RCC 7860 (cell line): ENCODE measurements at places on chromosomes 2 and 18.

DNA sequence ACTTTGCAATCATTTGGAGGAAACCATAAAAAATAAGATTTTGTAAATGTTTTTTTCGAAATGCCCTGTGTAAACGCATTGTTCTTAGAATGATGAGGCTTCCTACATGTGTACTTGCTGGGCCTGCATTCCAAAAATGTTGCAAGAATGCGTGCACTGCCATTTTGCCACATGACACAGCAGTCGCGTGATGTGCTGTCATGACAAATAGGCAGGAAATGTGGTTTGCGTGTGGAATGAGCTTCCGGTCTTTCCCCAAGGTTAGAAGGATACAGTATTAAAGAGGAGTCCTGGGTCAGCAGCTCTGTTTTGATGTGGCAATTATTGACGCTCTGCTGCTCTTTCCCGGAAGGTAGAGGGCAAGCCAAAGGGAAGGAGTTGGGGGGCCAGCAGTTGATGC is 18.1 kb upstream of the SERPINB2 start:
- DNase-seq, result peak; percentile 63

GRCh38 chr2:84386336-84387040 is 72.6 kb downstream of the SUCLG1 start:
- DNase-seq, result no peak

DNA sequence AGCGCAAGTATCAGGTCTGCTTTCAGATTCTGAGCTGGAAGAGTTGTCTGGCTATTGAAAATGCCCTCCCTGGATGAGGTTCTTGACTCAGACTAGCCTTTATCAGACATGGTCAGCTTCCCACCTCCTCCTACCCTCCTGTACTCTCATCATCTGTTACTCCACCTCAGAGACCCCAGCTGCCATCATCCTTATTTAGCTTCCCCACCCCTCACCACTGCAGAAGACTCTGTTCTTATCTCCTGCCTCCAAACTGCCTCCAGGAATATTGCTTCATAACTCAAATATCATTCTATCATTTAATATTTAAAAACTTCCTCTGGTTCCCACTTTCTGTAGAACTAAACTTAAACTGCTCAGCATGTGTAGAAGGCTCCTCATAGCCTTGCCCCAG is 31.1 kb upstream of the PPP3R1 start:
- no peak for DNase-seq

GRCh38 chr2:71498261-71498701 is 44.9 kb downstream of the DYSF start:
- peak; percentile 100 for DNase-seq

DNA sequence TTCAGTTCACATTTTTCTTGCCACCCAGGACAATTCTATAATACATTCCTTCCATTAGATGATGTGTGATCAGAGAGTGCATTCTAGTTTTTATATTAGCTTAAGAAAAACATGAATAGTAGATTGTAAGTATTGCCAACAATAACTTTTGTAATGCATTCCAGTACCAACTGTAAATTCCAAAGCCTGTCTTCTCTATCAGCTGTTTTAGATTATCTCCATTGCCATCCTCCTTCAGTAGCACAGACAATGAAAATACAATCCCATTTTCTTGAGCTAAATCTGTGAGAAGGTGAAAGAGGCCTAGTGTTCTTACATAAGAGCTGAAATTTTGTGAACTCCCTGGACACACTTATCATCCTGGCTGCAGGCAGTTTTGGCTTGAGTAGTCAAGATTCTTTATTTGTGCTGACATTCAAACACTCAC is 103.9 kb downstream of the CCBE1 start:
- no peak for DNase-seq

GRCh38 chr2:85053802-85054201 is 79.4 kb upstream of the TCF7L1 start:
- DNase-seq, result peak; percentile 81

- peak; percentile 52 for DNase-seq
Measured at GRCh38 chr2:100924520-100925451, 77.3 kb upstream of the RPL31 start.

DNA sequence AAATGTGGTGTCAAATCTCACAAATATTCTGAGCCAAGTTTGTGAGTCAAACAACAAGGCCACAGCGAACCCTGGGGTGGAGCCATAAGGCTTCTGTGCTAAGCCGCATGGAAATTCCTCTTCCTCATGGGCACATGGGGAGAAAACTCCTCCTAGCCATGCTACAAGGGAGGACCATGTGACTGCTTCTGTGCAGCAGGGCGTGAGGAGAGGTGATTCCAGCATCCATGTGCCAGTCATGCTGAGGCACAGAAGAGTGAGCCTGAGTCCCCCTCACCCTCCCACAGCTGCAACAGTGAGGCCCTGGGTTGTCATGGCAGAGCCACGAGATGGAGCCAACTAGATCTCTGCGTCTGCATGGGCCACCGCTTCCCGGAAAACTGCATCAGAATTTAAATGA is 488.8 kb upstream of the RAB6C start:
- DNase-seq, result no peak

GRCh38 chr18:78727057-78727739 is 252.4 kb upstream of the SALL3 start:
- no peak for DNase-seq

- DNase-seq, result no peak
Measured at GRCh38 chr18:40672590-40672989, 1282.4 kb upstream of the PIK3C3 start.

- peak; percentile 81 for DNase-seq
Measured at GRCh38 chr2:101972621-101973434, 18.9 kb upstream of the IL1R2 start.

DNA sequence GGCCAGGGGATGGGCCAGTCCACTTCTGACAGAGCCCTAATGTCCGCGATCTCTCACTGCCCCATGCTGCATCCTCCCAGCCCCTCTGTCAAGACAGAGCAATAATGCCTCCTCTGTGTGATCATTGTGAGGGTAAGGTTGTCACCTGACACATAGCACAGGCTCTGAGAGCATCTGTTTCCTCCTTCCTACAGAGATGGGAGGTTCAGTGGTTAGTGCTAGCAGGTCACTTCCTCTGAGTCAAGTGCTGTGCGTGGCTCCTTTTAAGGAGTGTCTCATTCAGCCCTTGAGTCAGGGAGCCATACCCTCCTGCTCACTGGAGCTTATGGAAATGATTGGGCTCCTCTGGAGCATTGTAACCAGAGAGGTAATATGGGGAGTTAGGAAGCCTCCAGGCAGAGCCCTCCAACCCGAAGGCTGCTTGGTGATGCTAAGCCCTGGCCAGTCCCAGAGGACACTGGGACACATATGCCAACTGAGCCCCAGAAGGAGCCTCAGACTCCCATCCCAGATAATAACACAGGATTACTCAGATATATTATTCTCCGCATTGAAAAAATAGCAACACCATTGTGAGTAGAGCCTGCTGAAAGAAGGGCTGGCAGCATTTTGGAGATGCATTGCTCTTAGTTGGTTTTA is 189.0 kb downstream of the GALNT1 start:
- DNase-seq, result peak; percentile 15

GRCh38 chr2:120463996-120464395 is 118.1 kb downstream of the INHBB start:
- DNase-seq, result no peak

DNA sequence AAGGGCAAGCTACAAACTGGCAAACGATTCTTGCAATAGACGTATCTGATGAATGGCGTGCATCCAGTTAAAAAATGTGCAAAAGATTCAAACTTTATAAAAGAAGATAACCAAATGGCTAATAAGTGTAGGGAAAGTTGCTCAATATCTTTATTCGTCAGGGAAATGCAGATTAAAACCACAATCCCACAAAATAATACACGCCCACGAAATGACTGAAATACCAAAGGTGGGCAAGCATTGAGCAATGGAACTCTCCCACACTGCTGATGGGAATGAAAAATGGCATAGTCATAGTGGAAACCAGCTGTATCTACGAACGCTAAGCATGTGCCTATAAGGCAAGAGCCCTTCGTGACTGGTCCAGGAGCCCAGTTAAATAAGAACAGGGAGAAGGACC is 168.6 kb upstream of the SIX2 start:
- peak; percentile 90 for DNase-seq

DNA sequence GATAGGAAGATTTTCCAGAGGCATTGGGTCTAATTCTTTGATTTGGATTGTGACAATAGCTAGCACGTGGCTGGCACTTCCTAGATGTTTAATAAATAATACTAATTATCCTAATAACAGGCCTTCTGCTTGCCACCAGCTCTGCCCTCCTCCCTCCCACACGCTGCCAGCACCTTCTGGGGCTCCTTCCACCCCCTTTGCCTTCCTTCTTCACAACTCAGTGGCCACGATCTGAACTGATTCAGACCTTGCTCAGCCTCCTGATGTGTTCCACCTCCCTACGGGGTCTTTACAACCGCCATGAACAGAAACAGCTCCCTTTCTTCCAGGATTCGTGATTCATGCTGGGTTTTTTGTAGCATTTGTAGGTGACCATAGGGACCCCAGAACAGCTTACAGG is 310.3 kb upstream of the HS6ST1 start:
- DNase-seq, result no peak
